ENCODE measurements at places on chromosomes 16 and 17.

GRCh38 chr16:53744449-53744848, 40.5 kb downstream of the FTO start:
- no peak for DNase-seq

DNA sequence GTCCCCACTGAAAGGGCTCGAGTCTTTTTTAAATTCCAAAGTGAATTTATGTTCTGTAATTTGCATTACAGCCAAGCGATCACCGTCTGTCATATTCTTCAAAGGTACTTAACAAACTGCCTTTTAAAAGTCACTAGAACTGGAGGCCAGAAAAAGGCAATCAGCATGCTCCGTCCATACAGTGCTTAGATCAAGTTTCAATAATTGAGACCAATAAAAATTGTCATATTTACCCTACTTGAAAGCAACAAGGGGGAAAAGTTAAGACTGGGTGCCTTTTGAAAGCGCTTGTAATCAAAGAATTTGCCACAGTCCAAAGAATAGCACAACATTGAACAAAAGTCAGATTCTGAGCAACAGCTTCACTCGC, 9.0 kb upstream of the ZFHX3 start:
- no peak for DNase-seq

DNA sequence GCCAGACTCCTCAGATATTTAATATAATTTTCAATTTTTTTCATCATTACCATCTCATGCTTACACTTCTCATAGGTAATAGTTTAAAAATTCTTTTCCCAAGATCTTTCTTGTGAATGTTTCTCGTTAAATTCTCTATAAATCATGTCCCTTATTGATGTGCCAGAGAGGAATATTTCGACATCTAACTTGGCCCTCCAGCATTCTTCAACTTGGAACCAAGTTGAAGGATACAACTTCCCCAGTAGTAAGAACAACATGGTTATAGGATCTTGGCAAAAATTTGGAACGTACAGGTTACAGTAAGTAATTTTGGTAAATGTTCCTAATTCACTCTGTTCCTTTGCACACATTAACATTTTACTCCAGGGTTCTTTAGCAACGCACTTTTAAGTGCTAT, 731.8 kb downstream of the CDH11 start:
- DNase-seq = no peak

DNA sequence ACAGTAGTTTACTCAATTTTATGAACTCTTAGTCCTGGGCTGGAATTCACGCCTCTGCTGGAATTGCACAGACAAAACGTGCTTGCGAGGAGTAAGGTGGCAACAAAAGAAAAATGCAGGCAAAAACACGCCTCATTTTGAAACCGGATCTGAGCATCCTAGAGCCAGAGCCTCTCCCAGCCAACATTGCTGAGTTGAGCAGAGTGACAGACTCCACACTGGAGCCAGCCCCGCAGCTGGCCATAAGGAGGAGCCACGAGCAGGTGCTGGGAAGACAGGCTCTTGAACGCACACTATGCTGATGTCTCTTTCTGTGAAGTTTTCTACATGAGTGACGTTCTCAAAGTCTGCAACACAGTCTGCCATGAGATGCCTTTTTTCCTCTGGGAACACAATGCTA, 14.6 kb upstream of the HSBP1 start:
- DNase-seq = no peak

- no peak for DNase-seq
Observed at GRCh38 chr17:78330570-78331224, 29.2 kb downstream of the SOCS3 start.

- DNase-seq = no peak
Observed at GRCh38 chr17:33948309-33948708, 306.8 kb upstream of the CCL2 start.

GRCh38 chr17:30545024-30545423, 67.8 kb downstream of the GOSR1 start:
- DNase-seq = no peak
